ENCODE measurements at places on chromosomes 16 and 17.

DNA sequence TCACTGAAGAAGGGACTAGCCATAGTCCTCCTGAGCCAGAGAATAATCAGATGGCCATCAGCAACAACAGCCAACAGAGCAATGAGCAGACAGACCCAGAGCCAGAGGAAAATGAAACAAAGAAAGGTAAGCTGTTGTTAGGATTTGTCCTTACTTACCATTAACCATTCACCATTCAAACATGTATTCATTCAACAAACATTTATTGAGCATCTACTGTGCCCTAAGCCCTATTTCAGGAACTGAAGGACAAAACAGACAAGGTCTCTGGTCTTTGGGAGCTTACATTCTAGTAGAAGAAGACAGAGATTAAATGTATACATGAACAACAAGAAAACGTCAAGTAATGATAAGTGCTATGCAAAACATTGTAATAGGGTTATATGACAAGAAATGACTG, 19.3 kb downstream of the OGFOD1 start:
- no peak for DNase-seq

DNA sequence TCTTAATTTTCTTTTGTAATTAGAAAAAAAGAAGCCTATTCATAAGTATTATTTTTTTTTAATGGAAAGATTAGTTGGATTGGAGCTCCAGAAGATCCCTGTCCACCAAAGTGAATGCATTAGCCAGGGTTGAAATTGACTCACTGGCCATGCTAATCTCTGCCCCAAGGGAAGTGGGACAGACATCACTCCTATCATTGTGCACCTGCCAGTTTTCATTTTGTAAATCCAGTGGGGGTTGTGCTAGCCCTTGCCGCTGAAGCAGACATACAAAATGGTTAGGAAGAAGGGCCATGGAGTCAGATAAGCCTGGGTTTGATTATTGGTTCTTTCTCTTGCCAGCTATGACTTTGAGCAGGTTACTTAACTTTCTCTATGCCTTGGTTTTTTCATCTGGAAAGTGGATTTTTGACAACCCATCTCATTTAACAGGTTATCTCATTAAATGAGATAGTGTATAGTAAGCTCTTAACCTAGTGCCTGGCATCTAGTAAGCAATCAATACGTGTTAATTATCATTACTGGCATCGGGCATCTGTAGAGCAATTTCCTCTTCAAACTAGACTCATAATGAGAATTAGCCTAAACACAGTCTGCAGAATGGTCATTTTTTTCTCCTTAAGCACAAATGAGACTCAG, 216.9 kb downstream of the IRX3 start:
- no peak for DNase-seq

DNA sequence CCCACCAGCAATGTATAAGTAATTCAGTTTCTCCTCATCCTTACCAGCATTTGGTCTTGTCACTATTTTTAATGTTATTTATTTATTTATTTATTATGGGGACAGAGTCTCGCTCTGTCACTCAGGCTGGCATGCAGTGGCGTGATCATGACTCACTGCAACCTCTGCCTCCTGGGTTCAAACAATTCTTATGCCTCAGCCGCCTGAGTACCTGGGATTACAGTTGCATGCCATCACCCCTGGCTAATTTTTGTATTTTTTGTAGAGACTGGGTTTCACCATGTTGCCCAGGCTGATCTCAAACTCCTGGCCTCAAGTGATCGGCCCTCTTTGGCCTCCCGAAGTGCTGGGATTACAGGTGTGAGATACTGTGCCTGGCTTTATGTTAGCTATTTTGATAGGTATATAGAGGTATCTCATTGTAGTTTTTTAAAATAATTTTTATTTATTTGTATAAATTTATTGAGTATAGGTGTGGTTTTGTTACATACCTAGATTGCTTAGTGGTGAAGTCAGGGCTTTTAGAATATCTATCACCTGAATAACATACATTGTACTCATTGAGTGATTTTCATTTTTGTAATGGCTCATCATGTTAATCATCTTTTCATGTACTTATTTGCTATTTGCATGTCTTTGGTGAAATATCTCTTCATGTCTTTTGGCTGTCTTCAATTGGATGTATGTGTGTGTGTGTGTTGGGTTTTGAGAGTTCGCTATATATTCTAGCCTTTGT, 53.3 kb downstream of the TANC2 start:
- no peak for DNase-seq

DNA sequence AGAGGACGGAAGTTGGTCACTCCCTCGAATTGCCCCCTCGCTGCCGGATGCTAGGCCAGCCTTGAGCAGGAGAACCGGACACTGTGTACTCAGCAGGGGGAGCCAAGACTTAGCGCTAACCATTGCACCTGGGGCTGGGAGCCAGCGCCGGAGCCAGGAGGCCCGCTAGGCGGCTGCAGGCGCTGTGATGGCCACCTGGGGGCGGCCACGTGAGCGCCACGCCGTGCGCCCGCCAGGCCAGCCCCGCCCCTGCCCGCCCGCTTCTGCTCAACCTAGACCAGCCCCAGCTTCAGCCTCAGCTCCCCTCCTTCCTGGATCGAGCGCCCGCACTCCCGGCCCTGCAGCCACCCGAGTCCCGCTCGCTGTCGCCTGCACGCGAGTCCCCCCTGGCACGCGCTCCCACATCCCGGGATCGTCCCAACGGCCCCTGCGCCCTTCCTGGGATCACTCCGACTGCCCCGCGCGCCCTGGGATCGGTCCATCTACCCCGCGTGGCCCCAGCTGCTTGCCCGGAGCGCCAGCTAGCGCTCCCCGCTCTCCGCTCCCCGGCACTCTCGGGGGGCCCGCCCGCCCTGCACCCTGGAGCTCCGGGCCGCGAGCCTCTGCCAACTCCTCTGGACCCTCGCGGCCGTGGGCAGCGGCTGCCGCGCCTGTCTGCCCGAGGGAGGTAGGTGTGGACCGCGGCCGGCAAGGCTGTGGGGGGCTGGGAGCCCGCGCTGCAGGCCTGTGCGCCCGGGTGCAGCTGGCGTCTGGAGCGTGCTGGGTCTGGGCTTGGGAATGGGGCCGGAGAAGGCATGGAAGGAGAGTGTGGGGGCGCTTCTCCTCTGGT, at the start of gene EEF2K:
Gene EEF2K (plus strand): TSS at position 266 of the 829 bp plus-strand sequence. CDS start 19,452 bp downstream, outside the sequence.
- peak; percentile 93 for DNase-seq

DNA sequence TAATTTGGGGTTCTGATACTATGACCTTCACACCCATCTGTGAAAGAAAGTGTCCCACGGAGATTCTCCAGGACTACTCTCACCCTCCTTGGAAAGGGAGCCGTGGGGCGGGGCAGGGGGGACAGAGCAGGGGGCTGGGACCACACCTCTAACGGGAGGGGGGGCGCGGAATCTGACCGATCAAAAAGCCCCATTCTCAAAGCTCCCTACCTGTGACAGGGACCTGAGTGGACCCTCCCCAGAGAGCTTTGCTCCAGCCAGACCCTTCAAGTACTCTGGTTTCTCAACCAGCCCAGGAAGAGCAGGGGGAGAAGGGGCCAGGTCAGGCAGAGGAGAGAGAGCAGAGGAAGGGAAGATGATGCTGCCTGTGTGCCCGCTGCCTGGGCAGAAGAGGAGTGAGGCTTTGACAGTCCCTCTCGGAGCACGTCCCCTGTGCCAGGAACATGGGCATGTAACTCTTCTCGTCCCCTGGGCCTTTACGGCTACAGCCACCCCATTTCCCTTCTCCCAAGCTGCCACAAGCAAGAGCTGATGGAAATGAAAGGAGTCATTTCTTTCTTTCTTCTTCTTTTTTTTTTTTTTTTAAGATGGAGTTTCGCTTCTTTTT, 682 bp downstream of the XAF1 start:
- no peak for DNase-seq

- no peak for DNase-seq
Observed at GRCh38 chr17:48333034-48333530, 96.9 kb downstream of the SKAP1 start.

DNA sequence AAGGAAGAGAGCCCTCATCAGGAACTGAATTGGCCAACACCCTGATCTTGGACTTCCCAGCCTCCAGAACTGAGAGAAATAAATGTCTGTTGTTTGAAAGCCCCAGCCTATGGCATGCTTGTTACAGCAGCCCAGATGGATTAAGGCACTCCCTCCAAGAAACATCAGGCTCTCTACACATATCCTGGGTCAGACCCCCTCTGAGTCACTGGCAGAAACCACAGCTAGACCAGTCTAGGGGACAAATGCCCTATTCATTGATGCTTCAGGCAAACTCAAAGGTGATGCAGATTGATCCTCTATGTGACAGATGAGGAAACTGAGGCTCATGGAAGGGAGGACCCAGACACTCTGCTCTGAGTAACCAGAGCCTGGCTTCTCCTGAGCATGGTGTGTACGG, 116.8 kb downstream of the WSCD1 start:
- no peak for DNase-seq

- no peak for DNase-seq
Observed at GRCh38 chr17:28518132-28518531, 12.0 kb downstream of the FOXN1 start.

GRCh38 chr16:67544329-67544841, 15.8 kb downstream of the RIPOR1 start:
- no peak for DNase-seq

DNA sequence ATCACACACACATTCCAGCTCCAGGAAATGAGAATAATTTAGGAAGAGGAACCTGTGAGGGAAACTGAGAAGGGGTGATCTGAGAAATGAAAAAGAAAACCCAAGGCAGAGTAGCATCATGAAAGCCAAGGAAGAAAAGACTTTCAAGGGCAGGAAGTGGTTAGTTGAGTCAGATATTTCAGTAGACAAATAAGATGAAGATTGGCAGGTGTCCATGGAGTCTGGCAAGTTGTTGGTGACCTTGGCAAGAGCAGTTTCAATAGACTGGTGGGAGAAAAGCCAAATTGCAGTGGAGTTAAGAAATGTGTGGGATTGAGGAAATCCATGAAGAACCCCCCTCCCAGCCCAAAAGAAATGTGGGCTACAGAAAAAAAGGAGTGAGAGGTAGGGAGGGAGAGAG, 10.7 kb downstream of the GNAO1 start:
- no peak for DNase-seq

- no peak for DNase-seq
Observed at GRCh38 chr17:3947318-3947810, 16.9 kb downstream of the ATP2A3 start.

- no peak for DNase-seq
Observed at GRCh38 chr16:59698346-59699020, 964.4 kb upstream of the GOT2 start.

DNA sequence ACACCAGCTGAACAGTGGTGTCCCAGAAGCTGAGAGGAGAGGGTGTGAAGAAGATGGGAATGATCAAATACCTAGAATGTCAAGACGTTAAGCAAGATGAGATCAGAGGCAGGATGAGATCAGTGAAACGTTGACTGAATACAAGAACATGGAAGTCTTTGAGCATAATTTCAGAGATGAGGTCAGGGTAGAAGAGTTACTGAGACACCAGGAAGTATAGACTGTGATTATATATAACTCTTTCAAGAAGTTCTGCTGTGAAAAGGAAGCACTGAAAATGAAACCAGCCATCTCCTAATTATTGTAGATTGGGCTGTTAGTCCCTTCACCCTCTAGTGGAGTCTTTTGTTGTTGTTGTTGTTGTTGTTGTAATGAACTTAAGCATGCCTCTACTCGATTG, 9.1 kb downstream of the SHCBP1 start:
- no peak for DNase-seq

DNA sequence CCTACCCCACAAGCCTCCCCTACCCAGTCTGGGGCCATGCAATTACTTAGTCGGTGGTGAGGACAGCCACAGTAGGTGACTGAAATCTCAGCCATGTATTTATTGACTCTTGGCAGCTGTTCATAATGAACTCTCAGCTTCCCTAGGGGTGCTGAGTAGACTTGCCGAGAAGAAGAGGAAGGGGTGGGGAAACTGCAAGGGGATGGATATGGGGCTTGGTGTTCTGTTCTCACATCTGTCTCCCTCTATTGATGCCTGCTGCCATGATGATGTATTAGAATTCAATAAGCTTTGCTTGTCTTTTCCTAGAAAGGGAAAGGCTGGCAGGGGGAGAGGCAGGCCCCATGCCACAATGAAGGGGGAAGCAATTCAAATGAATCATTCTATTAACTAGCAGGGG, 112.9 kb downstream of the GP2 start:
- no peak for DNase-seq

- no peak for DNase-seq
Observed at GRCh38 chr16:85660843-85661739, 27.7 kb downstream of the GINS2 start.

DNA sequence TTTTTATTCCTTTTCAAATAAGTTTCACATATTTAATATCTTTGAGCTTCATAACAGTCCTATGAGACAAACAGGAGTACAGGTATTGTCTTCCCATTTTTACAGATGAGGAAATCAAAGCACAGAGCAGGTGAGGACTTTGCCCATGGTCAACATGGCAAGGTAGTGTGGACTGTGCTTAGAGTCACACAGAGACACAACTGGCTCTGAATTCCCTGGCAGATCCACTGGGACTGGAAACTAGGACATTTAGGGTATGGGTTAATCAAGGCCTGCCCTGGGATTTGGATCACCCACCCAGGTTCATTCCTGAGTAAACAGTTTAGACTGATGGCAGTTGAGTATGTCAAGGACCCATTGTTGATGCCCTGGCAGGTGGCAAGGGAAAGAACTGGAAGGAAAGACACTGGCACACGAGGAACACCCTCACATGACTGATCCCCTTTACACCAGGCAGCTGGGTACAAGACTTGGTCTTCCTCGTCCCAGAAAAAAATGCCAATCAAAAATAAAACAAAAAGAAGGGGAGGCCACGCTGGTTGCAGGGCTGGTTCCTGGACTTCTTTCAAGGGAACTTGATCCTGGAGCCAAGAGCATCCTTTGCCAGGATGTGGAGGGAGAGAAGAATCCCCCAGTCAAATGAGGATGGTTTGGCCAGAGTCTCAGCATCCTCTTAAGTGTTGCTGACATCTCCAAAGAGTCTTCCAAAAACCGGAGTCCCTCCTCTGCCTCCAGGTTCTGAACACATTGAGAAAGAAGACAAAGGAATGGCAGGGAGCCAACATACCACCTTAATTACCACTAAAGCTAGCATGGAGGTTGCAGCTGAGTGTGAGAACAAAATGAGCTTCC, 34.9 kb downstream of the CHD9 start:
- DNase-seq, result peak; percentile 50

GRCh38 chr17:39325528-39326240, 75.7 kb downstream of the FBXL20 start:
- DNase-seq, result no peak

DNA sequence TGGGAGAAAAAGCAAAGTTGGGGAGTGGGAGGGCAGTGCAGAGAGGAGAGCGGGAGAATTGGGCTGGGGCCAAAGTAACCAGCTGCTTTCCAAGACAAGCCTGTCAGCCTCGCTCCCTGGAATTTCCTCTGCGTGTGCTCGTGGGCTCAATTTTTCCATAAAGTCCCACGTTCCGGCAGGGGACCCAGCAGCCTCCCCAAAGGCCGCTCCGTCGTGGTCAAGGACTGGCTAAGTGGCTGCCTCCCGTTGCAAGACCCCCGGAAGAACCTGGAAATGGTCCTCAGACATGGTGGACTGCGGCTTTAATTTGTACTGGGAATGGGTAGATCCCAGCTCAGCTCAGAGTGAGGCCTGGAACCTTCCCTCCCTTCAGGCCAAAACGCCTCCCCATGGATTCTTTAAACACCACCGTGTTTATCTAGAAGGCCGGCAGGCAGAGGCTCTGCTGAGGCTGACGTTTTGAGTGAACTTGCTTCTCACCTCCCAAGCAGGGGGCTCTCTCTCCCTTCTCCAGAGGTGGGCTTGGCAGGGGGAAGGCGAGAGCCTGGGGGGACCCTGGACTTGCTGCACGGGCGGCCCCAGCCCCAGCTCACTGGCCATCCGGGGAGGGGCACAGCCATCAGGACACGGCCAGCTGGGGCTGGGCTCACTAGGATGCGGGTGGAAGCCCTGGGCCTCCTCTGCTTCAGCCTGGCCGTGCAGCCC, 190.0 kb downstream of the C16orf95 start:
- DNase-seq, result no peak
